Activated CD8-positive, alpha-beta memory T cell treated with anti-CD3 and anti-CD28 coated beads for 48 hours (primary cell): ENCODE measurements at places on chromosomes 7 and 10.

- DNase-seq: no peak
These were observed 50.1 kb downstream of the ARHGAP12 start for GRCh38 chr10:31878486-31878885.

- DNase-seq: no peak
These were observed 250.4 kb upstream of the FZD8 start for GRCh38 chr10:35892526-35892925.

DNA sequence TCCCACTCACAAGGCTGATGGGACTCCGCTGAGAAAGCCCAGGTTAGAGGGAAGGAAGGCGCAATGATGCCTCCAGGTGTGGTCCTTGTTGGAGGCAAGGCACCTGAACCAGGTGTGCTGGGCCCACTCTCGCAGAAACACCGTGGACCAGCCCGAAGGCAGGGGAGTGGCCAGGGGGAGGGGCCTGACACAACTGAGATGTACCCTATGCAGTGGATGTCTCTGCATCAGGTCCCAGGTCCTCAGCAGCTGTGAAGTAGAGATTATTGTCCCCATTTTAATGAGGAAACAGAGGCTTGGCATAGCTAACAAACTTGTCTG lies 32.0 kb downstream of the GBX1 start:
- no peak for DNase-seq

DNA sequence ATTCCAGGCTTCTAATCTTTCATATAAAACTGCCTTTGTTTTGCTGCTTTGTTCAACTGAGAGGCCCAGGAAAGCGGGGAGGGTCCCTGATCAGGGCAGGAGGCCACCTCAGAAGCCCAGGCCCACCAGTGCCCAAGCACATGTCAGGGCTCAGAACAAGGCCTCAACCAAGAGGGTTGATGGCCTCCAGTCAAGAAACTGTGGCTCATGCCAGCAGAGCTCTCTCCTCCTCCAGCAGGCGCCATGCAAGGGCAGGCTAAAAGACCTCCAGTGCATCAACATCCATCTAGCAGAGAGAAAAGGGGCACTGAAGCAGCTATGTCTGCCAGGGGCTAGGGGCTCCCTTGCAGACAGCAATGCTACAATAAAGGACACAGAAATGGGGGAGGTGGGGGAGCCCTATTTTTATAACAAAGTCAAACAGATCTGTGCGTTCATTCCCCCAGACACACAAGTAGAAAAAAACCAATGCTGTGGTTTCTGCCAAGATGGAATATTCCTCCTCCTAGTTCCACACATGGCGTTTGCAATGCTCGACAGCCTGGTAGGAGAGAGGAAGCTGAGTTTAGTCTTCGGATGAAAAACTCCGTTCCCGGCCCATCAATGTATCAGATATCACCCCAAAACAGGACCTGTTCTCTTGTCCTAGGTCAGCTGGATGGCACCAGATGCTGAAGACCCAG lies 34.0 kb downstream of the PSAP start:
- no peak for DNase-seq

GRCh38 chr7:150897502-150898474 lies 45.5 kb downstream of the AOC1 start:
- DNase-seq: peak; percentile 31

GRCh38 chr10:3606309-3606708 lies 178.7 kb downstream of the KLF6 start:
- DNase-seq: no peak

DNA sequence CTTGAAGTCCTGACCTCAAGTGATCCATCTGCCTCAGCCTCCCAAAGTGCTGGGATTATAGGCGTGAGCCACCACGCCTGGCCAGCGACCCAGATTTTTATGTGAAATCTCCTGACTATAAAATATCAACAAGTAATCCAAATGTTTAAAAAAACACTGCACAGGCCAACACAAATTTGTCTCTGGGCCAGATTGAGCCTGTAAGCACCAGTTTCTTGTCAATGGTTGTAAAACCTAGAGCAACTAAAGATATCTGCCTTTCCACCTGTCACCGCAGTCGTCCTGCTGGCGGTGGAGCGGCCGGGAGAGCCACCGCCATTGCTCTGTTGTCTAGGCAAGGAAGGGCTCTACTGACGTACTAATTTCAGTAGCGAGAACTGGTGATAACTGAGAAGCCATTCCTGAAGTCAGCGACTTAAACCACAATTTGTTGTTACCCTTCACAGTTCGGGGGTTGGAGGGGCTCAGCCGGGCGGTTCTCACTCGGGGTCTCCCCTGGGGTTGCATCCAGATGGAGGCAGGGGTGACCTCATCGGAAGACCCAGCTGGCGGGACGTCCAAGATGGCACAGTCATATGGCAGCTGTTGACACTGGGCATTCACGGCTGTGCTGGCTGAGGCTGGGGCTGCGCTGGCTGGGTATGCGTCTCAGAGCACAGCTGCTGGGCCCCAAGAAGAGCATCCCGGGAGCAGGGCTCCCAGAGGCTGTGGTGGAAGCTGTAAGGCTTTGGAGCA lies 55.2 kb upstream of the PDGFA start:
- no peak for DNase-seq

- no peak for DNase-seq
These were observed at the start of gene SPACDR for GRCh38 chr7:100464210-100464660. TSS of gene SPACDR (minus strand) at chr7:100464260. CDS start at chr7:100464025, 235 bp downstream.

DNA sequence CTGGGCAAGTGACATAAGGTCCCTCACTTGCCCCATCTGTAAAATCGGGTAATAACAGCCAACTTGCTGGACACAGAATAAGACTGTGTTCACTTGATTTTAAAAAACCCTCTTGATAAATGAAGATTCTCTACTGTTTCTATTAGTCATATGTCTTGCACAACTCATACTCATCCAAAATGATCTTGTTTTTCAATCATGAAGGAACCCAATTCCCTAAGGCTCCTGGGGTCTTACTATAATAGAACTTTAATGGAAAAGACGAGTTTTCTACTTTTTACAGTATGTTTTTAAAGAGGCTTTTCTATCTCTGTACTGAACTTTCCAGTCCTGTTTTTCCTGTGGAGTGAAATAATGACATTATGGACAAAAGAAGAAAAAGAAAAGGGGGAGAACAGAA lies 103.8 kb downstream of the ARID5B start:
- no peak for DNase-seq

GRCh38 chr7:138848056-138848980 lies 50.3 kb upstream of the ATP6V0A4 start:
- DNase-seq: no peak

GRCh38 chr10:77313066-77313750 lies 324.4 kb downstream of the KCNMA1 start:
- DNase-seq: no peak

GRCh38 chr10:30176182-30176581 lies 116.8 kb upstream of the JCAD start:
- DNase-seq: no peak

GRCh38 chr10:63252095-63252762 lies 119.1 kb downstream of the NRBF2 start:
- no peak for DNase-seq

GRCh38 chr7:121873289-121874194 lies 581 bp downstream of the PTPRZ1 start:
- DNase-seq: no peak

GRCh38 chr10:28054228-28054860 lies 55.5 kb upstream of the ODAD2 start:
- DNase-seq: no peak

DNA sequence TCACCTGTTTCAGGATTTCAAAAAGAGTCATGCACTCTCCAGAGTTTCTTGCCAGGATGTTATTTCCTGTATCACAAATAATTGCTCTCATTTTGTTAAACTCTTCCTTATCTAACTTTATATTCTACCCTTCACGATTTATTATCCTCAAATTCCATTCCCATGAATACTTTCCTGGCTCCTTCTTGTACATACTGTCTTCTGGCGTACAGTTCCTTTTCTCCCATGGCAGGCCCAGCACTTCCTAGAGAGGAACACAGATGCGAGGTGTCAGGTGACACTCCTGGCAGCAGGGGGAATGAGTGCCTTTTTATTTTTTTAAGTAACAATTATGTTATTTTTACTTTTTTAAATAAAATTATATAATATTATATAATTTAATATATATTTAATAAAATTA lies 411.9 kb downstream of the TFEC start:
- DNase-seq: no peak
